Choroid plexus epithelial cell (primary cell): ENCODE measurements at places on chromosomes 6 and 20.

- no peak for DNase-seq
These were observed 332.4 kb upstream of the PRDM1 start for GRCh38 chr6:105753620-105754211.

DNA sequence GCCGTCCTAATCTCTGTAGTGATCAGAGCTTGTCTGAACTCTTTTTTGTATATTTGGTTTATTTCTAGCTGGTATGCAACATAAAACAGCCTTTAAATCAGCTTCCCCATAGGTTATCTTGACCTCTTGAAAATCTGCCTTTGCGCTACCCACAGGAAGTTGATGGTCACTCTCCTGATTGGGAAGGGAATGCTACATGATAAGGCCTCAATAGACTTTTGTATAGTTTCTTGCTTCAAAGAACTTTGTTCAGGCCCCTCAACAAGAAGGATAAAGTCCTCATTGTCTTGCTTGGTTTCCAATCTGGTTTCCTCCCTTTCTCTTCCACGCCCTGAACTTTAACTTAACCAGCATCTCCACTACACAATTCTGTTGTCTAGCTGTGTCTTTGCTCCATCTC is 95.4 kb upstream of the TENT5A start:
- DNase-seq = no peak

DNA sequence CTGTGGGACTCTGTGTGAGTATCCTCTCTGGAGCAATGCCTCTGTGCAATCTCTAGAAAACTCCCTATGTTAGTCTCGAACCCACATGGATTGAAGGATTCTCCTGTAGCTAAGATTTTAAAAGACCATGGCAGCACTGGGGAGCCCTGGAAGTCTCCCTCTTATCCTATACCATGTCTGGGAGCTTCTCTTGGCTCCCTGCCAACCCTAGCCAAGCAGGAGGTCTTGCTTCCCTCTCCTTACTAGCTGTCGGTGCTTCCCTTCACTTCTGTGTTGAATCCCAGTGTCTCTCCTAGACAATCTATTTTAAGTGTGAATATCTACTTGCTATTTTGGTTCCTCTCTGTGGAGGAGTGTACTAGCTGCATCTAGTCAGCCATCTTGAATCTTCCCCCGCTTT is 118.8 kb upstream of the NRN1 start:
- no peak for DNase-seq

- DNase-seq = peak; percentile 86
These were observed 37.0 kb downstream of the BCKDHB start for GRCh38 chr6:80143419-80143937.

- DNase-seq = peak; percentile 26
These were observed 158.0 kb upstream of the TCF21 start for GRCh38 chr6:133730881-133731280.

- no peak for DNase-seq
These were observed 98.0 kb downstream of the SNAP25 start for GRCh38 chr20:10316582-10316981.
